ENCODE measurements at places on chromosomes 6 and 20.
A peak's percentile ranks its signal among the peaks of the same experiment; 100 is the strongest.

DNA sequence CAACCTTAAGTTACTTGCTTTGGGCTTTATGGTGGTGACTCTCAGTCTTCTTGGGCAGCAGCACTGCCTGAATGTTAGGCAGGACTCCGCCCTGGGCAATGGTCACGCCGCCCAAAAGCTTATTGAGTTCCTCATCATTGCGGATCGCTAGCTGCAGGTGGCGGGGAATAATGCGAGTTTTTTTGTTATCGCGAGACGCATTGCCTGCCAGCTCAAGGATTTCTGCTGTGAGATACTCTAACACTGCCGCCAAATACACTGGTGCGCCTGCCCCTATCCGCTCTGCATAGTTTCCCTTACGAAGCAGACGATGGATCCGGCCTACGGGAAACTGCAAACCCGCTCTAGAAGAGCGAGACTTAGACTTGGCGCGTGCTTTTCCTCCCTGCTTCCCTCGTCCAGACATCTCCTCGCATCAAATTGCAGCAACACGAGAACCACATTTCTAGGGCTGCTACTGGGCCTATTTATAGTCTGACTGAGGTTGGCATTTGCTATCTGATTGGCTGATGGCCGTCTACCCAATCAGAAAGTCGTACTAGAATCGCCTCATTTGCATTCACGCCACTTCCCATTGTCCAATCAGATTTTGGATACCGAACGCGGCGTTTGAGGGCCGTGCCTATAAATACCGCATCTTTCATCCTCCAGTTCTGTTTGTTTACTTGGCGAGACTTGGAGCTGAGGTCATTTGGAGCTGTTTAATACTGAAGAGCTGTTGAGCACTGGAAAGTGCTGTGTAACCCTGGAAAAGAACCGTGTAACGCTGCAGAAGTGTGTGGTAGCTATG is 28.2 kb upstream of the SLC17A4 start:
- DNase-seq: no peak

- DNase-seq: no peak
These were observed 30.1 kb upstream of the MAS1L start for GRCh38 chr6:29517728-29518440.

- no peak for DNase-seq
These were observed 5.5 kb downstream of the UBR2 start for GRCh38 chr6:42569102-42570028.

DNA sequence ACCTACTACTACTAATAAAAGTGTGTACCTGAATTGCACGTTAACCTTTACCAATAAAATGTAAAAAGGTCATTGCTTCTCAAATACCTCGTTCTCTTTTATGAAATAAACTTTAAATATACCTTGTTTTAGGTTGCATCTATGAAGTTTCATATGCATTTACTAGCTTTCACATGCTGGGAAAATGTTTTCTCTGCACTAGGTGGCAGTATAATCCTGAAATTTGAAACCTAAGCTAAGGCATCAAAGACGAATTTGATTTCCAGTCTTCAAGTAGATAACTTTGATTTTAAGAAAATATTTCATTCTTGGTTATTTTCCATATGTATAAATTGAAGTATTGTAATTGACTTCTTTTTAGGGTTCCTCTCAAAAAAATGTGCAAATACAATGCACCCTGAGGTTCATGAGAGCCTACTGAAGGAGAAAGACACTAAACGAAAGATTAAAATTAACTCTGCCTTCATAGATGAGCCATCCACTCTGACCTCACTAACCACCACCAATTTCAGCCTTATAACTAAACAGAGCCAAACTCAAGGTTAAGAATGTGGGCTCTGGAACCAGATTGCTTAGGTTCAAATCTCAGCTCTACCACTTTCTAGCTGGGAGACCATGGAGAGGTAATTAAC is 7.3 kb upstream of the COL9A1 start:
- DNase-seq: no peak

DNA sequence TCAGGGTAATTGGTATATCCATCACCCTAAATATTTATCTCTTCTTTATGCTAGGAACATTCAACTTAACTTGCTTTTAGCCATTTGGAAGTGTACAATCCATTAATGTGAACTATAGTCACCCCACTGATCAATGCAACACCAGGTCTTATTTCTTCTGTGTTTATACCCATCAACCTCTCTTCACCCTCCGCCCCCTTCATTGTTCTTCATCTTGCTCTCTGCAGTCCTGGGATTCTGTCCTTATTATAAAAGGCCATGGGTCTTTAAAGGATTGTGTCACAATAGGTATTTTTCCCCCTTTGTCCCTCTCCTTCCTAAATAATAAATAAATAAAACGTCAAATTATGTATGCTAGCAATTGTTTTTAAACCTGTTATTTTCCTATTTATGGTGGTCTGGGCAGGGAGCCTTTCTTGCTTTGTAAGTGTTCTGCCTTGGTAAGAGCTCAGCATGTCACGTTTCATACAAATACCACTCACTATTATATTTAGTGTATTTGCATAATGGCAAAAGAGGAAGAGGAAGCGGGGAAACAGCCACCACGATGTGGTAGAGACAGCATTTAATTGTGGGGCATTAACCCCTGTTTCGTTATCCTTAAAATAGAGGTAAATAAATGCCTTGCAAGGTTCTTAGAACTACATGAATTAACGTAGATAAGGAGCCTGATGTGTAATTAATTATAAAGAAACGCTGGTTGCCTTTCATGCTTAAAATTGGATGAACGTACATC is 1.9 kb downstream of the ABRACL start:
- no peak for DNase-seq

DNA sequence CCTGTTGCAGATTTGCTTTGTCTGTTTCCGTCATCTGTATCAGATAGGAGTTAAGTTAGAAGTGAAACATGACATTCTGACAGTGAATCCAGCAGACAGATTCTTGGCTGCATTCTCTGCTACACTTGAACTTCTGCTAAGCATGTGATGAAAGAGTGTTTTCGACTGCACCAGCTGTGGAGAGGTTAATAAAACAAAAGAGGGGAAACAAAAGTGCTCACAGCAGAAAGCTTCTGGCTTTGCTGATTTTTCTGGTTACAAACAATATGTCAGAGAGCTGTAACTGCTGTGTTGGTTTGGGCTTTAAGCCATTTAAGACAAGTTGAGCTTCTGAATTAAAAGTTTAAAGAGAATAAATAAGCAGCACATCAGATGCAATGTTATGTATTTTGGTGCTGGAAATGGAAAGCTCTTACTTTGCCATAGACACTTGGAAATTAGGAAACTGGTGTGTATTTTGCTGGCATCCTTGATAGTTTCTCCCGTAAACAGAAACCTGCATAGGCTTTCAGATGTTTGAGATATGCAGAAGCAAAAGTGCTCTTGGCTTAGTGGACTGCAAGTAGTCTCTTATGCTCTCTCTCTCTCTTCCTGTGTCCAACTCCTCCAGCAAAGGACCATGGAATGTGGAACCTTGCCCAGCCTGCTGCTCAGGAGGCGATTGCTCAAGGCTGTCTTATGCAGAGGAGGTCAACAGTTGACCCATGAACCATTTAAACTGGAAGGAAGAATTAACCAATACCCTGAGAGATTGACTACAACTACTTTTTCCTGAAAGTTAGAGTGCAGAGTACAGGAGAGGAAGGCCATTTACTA is 104.9 kb downstream of the RPS12 start:
- DNase-seq: peak; percentile 63

DNA sequence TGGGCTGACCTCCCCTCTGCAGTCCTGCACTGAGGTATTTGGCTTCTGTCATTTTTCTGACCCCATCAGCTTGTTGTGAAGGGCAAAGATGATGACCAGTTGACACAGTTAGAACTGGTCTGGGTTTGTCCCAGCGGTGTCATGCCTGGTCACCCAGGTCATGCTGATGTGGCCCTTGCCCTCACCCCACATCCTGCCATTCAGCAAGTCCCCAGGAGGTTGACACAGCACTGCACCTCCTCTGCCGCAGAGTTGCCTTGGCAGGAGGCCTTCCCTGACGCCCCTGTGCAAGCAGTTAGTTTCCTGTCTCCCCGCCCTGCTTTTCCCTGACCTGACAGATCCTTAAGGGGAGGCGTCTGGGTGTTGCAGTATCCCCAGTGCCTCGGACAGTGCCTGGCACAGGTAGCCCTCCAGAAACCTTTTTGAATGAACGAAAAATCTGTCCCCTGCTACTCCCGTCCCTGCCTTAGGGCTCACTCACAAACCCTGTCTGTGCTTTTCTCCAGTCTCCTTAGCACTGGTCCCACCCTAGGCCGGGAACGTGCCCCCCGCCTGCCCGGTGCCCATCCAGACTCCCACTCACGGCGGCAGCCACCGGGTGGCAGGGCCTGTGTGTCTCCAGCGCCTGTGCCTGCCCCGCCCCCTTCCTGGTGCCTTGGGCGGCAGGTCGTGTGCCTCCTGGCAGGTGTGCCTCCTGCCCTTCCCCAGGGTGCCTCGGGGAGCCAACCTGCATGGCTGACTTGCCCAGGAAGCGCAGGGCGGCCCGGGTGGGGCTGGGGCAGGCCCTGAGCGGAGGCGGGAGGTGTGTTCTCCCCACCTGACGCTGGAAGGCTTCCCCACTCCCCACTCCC is 146.3 kb upstream of the RNF24 start:
- DNase-seq: peak; percentile 70

- no peak for DNase-seq
These were observed 8.6 kb upstream of the CARMIL1 start for GRCh38 chr6:25270559-25270958.

GRCh38 chr6:34213772-34214171 is 22.9 kb upstream of the HMGA1 start:
- DNase-seq: no peak

DNA sequence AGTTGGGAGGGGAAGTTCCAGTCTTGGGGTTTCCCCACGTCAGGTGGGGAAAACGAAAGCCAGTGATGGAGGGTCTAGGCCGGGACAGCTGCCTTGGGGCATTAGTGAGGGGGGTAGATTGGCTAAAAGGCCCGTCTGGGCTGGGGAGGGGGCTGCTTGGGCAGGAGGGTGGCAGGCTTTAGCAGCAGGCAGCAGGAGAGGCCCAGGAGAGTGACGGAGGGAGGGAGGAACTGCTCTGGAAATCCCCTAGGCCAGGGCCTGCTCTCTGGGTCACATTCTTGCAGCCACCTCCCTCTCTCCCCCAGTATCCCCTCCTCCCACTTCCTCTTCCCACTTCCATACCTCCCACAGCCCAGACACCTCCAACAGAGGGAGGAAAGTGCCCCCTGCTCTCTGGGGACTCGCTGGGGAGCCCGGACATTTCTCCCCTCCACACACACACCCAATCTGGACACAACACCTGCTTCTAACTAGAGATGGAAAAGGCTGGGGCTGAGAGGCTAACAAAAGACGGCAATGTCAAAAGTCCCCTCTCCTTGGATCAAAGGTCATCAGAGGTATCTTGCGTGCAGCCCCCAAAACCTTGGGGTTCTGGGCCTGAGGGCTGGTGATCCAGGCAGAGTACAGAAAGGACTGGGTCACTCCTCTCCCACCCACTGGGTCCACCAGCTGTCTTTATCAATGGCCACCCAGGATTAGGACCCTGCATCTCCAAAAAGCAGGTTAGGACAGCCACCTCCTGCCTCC is 1.8 kb downstream of the NFKBIE start:
- peak; percentile 69 for DNase-seq

DNA sequence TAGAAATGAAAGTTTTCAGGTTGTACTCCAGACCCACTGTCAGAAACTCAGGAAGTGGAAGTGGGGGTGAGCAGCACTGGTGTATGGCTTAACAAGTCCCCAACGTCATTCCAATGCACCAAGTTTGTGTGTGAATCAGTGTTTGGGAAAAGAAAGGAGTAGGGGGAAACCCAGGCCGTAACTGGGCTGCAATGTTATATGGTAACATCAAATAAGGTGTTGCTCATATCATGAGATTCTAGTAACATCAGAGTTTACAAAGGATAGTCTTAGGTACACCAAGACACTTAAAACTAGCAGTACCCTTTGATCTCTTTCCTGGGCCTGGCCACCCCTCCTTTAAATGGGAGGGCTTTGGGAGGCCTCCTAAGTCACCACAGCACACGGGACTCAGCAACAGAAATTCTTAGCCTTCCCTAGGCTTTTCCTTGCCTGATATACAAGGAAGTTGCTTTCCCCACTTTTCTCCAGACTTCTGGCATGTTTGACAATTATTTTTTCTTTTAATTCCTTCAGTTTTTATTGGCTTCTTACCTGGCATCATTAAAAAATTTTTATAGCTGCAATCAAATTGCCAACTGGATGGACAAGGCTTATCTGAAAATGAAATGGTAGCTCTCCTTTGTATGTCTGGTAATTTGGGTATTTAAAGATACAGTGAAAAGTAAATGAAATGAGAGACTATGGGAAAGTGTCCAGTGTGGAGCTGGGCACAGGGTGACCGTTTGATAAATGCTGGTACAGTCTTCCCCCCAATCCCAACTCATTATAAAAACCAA is 15.1 kb downstream of the E2F3 start:
- DNase-seq: no peak

DNA sequence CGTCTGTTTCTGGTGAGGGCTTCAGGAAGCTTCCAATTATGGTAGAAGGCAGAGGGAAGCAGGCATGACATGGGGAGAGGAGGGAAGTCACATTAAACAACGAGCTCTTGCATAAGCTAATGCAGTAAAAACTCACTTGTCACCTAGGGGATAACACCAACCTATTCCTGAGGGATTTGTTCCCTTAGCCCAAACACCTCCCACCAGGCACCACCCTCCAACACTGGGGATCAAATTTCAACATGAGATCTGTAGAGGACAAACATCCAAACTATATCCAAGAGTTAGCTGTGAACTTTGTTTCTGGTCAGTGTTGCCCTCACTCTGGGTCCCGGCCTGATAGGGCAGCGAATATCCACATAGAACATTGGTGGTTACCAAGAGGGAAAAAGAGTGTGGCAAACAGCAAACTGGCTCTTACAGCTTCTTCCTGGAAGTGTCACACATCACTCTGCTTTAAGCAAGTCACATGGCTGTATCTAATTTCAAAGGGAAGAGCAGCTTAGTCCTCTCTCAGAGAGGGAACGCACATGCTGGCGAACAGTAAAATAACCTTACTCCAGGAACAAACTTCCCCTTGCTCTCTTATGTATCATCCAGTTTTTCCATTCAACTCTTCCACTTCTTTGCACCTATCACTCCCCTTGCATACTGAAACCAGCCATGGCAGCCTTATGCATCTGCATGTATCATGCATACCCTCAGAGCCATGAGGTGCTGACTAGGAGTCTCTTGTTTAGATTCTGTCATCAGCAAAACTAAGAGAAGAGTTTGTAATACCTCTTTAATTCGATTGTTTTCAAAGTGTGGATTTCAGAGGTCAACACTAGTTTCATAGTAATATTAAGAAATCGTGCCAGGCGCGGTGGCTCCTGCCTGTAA is 4.8 kb upstream of the MOCS1 start:
- peak; percentile 26 for DNase-seq

DNA sequence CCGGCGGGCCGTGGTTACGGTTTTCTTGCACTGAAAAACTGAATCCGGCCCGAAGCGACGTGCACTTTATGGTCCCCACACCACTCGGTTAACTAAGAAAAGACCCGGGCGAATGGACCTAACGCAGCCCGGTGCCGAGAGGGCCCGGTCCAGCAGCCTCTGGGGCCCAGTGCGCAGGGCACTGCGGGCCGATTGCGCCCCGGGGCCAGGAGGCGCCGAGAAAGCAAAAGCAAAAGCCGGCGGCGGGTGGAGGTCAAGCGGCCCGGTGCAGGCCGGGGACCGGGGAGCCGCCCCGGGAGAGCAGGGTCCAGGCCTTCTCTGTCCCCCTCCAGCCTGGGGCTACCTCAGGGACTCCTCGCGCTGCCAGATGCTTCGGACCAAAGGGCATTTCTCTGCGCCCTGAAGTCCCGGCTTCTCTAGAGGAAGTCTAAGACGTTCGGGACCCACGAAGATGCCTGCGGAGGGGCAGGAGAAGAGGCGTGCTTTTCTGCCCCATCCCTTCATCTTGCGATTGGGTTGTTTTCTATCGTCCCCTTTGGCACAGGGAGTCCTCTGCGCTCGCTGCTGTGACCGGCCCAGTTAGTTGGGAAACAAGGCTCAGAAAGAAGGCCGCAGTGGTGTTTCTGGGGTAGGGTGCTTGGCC is 4.4 kb downstream of the FOXF2 start:
- no peak for DNase-seq

Measured in kidney (tissue), 22 donors.